ENCODE measurements at places on chromosomes 4 and X.

GRCh38 chr4:13523591-13524503, 20.5 kb downstream of the NKX3-2 start:
- no peak for DNase-seq

GRCh38 chrX:118884552-118885138, 61.0 kb downstream of the ZCCHC12 start:
- DNase-seq, result no peak

DNA sequence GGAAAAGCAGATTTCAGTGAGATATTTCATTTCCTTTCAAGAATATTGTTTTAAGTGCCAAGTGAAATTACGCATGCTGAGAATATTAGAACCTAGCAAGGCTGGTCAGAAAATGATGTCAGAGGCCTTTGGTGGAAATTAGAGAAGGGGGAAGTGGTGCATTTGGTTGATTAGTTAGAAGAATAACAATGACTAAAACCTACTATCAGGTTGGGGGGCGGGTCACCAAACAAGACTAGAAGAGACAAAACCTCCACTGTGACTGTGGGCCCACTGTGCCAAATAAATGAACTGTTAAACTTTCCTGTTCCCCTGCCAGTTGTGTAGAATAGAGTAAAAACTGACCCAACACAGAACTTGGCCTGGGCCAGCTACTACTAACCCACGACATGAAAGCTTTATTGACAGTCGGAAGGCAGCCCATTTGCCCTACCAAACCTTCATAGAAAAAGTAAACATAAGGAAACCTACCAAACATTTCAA, 2.9 kb downstream of the RAPGEF2 start:
- DNase-seq, result no peak

GRCh38 chr4:164115236-164115635, 620.7 kb downstream of the TMA16 start:
- DNase-seq, result no peak

DNA sequence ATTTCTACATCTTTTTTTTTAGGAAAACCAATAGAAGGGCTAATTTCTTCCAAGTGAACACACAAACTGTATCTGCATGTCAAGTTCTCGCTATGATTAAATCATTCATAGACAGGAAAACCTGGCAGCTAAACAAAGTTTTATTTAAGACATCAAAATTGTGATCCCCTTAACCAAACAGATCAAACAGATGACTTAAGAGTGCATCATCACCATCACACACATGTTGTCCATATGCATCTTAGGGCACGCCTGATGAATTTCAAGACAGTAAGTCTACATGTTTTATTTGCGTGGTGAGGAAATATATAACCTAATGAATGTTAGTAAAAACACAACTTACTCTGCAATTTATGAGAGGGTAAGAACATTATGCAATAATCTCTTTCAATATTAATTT, 317.0 kb upstream of the ANXA10 start:
- DNase-seq, result no peak

DNA sequence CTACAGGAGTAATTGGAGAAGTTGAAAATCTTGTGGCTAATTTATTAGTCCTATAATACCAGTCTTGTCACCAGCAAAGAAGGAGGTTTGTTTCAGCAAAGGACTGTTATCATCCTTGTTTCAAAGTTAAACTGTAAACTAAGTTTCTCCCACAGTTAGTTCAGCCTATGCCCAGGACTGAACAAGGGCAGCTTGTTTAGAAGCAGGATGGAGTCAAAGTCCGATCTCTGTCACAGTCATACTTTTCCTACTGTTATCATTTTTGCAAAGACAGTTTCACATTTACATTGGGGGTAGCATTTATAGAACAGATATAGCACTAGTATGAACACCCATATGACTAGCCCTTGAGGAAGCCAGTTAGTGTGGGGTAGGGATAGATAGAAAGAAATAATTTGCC, 46.4 kb downstream of the AKAP4 start:
- DNase-seq, result no peak

GRCh38 chr4:119286377-119287002, 35.4 kb downstream of the FABP2 start:
- DNase-seq, result no peak

DNA sequence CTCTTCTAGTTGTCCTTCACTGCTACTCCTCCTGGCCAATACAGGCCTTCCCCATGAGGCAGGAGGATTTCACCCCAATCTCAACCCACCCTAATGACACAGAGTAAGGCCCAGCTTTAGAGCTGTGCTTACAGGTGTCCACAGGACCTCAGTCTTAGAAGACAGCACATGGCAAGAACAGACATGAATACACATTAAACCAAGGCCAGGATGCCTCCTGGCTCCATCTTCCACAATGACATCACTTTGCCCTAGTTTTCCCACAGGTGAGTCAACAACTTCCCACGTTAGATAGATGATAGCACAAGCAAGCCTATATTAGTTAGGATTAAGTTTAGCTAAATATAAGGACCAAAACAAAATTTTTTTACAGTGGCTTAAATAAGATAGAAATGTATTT, 63.8 kb upstream of the NOCT start:
- no peak for DNase-seq

DNA sequence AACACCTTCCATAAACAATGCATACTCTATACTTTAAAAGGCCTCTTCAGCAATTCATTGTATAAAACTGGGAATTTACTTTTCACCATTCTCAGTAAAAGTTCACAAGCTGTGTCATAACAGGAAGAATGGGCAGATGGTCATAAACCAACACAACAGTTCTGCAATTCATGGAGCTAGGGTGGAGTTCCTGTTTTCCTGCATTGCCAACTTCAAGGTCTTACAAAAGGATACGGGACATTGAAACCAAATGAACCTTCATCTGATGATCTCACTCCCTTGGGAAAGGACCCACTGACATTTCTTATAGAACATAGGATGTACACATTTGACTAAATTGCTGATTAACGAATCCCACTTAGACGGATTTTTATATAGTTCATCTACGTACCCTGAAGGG, 4.1 kb downstream of the KDR start:
- DNase-seq, result no peak

- no peak for DNase-seq
These were observed 66.9 kb upstream of the MMAA start for GRCh38 chr4:145552181-145552822.

DNA sequence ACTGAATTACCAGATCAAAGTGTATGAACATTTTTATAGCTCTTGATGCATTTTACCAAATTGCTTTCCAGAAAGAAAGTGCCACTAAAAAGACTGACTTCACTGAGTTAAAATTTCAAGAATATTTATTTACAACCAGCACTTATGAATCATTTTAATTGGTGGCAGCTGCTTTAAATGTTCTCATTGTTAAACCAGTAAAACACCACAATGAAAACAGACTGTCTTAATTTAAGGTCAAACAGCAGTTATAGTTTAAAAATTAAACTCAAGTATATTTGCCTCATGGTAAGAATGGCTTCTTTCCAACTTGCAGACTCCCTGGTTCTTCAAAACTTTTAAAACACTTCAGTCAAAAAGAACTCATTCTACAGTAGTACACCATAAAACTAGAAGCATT, 36.9 kb downstream of the AMMECR1 start:
- no peak for DNase-seq

DNA sequence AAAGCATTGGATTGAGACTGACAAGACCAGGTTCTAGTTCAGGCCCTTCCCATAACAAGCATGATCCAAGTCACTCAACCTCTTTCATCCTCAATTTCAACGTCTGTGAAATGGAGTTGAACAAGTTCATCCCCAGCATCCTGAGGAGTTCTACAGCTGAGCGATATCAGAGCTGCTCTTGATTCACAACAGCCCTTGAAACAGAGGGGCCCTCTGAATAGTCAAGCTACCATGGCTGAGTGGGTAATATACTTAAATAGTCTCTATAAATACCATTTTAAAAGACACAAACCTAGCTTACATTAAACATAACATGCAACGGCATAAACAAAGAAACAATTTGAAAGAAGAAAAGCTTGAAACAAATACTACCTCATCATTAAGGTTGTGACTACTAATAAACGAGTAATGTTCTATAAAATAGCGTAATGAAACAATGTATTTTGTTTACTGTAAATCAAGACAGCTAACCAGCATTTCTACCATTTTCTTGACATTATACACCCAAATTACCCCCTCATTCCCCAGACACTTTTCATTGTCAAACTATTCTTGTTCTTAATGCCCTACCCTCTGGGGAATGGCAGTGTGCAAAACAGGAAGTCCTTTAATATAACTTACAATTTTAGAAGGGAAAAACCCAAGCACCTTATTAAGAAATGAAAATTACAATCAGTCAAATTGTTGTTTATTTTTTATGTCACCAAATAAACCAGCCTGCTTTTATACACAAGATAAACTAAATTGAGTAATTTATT, 202.3 kb downstream of the PARM1 start:
- DNase-seq, result no peak

DNA sequence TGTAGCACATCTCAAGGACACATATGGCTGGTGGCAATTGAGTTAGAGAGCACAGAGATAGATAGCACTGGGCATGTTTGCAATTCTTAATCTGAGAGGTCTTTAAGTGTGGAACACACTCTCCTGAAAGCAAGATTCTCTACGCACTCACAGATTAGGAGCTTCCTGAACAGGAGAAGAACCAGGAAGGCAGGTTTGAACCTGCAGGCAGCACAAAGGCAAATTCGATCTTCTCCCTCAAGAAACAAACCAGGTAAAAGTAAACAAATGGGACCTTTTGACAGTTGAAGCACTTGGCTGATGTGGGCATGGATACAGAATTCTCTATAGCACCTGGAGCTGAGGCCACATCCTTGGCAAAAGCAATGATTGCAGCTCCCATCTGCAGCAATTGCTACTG, 24.3 kb downstream of the HS3ST1 start:
- no peak for DNase-seq

DNA sequence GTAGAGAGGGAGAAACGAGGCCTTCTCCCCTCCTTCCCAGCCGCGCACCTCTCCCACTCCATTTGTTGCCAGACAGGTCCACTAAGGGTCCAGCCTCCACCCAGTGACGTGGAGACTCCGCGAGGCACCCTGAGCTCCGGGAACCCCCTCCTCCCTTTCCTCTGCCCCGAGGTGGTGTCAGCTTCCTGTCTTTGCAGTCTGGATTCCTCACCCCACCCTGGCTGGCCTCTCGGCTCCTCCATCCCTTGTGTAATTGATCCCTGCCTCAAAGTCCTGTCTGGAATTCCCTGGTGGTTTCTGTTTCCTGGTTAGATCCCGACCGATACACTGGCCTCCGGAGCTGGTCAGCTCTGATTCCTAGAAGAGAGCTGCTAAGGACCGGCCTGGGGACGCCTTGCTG, 105.9 kb upstream of the SCOC start:
- DNase-seq, result no peak

- DNase-seq, result no peak
These were observed at the start of gene CXCL1 for GRCh38 chr4:73869130-73870055. Gene CXCL1 (plus strand): TSS chr4:73869393. CDS start chr4:73869471, 78 bp downstream.

- DNase-seq, result no peak
These were observed 45.1 kb downstream of the IGFBP7 start for GRCh38 chr4:57064811-57065711.

DNA sequence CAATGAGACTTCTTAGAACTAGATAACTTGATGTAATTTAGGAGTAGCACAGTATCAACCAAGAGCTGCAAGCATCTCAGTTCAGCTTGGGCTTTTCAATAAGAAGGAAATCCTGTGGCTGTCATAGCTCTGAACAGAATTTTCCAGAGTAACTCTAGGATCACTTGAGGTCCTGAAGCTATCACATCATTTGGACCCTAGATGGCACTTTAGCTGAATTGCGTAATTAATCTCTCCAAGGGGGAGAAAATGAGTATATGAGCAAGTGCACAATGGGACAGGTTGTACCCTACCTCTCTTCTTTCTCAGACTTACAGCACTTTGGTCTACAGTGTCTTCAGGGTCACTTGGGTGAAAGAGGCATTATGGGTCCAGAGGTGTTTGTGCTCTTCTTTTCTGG, 45.2 kb downstream of the SLC4A4 start:
- no peak for DNase-seq

DNA sequence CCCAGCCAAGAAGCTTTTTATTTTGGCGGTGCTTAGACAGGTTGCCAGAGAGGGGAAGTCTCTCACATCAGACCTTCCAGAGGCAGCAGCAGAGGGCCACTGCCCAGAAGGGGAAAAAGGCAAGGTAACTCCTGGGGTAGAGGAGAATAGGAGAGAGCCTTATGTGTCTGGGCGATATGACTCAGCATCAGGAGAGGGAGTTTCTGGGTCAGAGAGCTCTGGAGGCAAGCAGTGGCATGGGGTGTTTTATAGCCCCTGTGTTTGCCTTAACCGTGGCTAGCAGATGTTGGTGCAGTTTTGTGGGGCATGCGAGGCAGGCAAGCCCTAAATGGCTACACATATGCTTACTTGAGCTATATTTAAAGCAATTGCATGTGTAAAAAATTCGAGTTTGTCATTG, 8.3 kb upstream of the ZXDB start:
- DNase-seq, result no peak

- peak; percentile 67 for DNase-seq
These were observed 68.0 kb downstream of the NOCT start for GRCh38 chr4:139083607-139083955.

DNA sequence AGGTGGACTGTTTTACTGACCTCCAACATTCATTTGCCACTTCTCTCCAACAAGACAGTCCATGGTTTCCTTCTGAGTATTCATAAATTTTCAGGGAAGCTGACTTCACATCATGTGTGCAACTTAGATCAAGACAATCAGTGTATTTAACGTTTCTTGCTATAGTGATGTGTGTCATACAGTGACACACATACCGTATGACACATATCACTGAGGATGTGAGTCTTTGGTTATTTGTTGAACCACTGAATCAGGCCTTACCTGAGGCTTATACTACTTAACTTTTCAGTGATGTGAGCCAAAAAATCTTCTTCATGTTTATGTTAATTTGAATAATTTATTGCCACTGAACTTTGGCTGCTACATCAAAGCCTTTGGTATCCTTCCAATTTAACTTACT, 166.8 kb downstream of the BMPR1B start:
- no peak for DNase-seq

DNA sequence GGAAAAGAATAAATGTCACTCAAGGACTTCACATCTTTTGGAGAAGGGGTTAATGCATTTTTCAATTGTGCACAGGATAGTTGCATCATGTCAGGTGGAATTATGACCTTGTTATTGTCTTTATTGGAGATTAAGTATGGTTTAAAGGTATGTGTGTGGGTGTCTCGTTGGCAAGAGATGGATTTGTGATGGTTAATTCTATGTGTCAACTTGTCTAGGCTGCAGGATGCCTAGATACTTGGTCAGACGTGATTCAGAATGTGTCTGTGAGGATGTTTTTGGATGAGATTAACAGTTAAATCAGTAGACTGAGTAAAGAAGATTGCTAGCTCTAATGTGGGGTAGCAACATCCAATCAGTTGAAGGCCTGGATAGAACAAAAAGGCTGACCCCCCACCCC, 42.2 kb upstream of the HSD17B10 start:
- DNase-seq, result no peak

- no peak for DNase-seq
These were observed 110.6 kb downstream of the AGTR2 start for GRCh38 chrX:116281106-116281505.

- no peak for DNase-seq
These were observed 105.9 kb downstream of the SHROOM4 start for GRCh38 chrX:50707955-50708699.

Data from stimulated activated CD4-positive, alpha-beta T cell treated with anti-CD3 and anti-CD28 coated beads, Interleukin-1b, Interleukin-23, amount 100 ng/mL, for 48 hours (primary cell).